ENCODE measurements at places on chromosomes 2 and 18. TPM values are rescaled to one million over a fixed set of nuclear protein-coding genes. Genes with fewer than 3 reads are reported as not detected.

The SERPINB11 gene
- not detected for total RNA-seq

The SIGLEC15 gene
- total RNA-seq: 0.09 TPM

The HOXD12 gene
- total RNA-seq: not detected

The AQP12B gene
- not detected for total RNA-seq

The GATA6 gene
- 2.8 TPM for total RNA-seq

The IL1RN gene
- 0.42 TPM for total RNA-seq

The KCMF1 gene
- total RNA-seq: 92.3 TPM

The REG1B gene
- not detected for total RNA-seq

The ANKRD23 gene
- 1.0 TPM for total RNA-seq

The GCKR gene
- 0.15 TPM for total RNA-seq

All from A549 treated with CpdA at 1 μM for 4 hours (cell line).